ENCODE measurements at places on chromosomes 16 and 17. TPM values are rescaled to one million over a fixed set of nuclear protein-coding genes. Genes with fewer than 3 reads are reported as not detected.

DNA sequence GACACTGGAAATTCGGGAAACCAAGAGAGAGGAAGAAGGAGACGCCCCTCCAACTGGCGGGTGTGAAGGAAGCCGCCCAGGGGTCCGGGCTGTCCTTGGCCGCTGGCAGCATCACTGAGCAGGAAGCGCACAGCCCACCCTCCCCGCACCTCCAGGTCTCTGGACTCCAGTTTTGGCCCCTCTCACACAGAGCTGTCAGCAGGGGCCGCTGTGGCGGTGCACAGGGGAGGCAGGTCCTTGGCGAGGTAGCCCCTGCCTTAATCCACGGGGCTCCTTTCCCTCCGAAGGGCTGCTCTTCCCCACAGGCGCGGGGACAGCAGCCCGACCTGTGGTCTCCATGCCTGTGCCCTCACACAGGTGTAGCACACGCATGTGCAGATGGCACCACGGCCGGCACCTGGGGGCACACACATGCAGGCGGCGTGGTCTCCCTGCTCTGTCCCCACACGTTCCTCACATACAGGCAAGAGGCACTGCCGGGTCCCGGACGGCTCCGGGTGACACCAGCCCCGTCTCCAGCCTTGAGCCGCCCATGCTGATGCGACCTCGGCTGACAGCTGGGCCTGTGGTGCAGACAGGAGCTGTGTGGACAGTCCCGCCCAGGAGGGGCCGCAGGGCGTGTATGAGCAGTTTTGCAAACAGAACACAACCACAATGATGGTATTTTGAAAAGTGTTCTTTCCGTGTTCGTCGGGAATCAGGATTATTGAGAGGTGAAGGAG, 26.6 kb upstream of the CHMP6 start:
- DNase-seq: no peak

Gene KRT33A
- total RNA-seq: not detected

Gene CDH3
- total RNA-seq: not detected

Gene EXOC3L1
- 1.2 TPM for total RNA-seq

DNA sequence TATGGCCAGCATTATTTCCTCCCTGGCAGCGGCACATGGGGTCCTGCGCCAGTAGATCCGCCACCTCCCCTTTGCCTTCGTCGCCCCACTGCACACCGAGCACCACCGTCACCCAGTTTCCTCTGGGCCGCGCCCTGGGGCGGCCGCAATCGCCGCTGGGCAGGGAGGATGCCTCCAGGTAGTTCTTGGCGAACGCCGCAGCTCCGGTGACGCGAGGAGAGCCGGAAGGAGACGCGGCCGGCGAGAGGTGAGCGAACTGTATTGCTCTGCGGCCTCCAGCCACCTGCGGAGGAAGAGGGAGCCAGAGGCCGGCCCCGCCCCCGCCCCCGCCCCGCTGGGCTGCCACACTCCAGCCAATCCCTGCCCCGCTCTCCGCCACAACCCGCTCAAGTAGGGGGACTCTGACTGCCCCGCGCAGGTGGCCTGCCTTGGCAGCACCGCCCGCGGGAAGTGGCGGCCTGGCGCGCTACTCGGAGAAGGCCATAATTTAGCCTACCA, 11.8 kb upstream of the SLFN13 start:
- peak; percentile 27 for DNase-seq

All from psoas muscle (tissue), 8 donors.